ENCODE measurements at places on chromosomes 4 and X.

GRCh38 chrX:106698693-106699092, 27.8 kb upstream of the RNF128 start:
- DNase-seq = no peak

- DNase-seq = no peak
Measured at GRCh38 chr4:54539500-54540029, 118.2 kb upstream of the KIT start.

GRCh38 chr4:2489081-2489805, 20.3 kb downstream of the RNF4 start:
- DNase-seq = no peak

DNA sequence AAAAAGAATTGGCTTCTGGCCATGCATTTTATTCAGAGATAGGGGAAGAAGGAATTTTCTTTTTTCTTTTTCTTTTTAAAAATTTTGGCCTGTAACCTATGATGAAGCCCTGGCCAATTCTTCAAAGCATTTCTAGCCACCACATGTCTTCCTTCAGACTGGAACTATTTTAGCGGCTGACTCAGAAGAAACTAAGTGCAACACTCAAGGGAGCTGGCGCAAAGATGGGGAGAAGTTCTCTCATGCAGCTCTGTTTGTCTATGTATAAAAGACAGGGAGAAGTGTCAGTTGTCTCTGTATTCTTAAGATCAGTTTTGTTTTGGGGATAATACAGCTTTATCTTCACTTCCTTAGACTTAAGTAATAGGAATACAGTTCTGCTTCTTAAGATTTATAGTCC, 46.1 kb downstream of the MBNL3 start:
- DNase-seq = no peak

GRCh38 chr4:164134388-164134787, 619.5 kb upstream of the SMIM31 start:
- DNase-seq = no peak

GRCh38 chr4:8297691-8298485, 28.3 kb downstream of the HTRA3 start:
- DNase-seq = no peak

DNA sequence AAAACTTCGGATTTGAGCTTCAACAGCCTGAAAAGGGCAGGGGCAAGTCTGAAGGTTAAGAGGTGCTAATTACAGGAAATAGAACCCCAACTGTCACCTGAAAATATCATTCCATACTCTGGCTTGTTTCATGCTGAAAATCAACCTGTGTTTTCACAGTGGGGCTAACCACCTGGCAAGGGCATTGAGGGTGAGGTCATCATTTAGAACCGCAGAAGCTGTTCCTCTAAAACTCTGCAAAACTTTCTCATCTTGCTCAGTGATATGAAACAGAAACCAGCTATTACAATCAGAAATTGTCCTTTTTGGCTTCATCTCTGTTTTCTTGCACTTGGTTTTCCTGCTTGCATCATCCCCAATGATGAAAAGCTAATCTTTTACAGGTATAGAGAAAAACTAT, 247.6 kb downstream of the DCLK2 start:
- no peak for DNase-seq

GRCh38 chrX:31061091-31061490, 10.8 kb downstream of the FTHL17 start:
- no peak for DNase-seq

- no peak for DNase-seq
Measured at GRCh38 chr4:168854350-168854921, 155.6 kb downstream of the CBR4 start.

GRCh38 chrX:101659601-101660063, at the start of gene ARMCX2:
Gene ARMCX2 (minus strand): TSS chrX:101659850. CDS start chrX:101657588, 2,262 bp downstream.
- no peak for DNase-seq
